Mesenchymal stem cell (in vitro differentiated cells and primary cell): ENCODE measurements at places on chromosomes 12 and 14.

DNA sequence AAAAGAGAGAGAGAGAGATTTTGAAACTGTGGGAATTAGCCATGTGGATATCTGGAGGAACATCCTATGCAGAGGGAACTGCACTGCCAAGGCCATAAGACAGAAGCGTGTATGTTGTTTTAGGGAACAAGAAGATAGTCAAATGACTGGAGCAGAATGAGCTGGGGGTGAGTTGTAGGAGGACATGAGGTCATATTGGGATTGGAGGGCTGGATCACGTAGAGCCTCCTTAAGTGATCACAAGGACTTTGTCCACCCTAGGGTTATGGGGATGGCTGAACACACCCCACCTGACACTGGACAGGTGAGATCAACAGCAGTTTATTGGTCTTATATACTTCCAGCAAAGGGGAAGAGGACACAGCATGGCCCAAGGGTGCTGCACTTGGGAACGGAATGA, 8.2 kb upstream of the CGRRF1 start:
- no peak for DNase-seq

DNA sequence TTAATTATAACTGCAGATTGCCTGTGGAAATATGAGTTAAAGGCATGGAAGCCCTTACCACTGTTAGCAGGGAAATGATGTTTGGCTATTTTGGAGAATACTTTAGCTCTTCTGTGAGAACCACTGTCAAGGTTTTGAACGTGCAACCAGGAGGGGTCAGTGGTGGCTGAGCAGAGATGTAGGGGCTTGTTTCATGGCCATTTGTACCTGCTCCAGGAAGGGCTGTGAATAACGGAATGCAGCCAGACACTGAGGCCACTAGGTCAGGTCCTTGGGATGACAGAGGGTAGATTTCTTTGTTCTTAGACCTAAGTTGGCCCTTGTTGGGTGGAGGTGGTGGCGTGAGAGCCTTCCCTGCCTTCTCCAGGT, 8.3 kb downstream of the TRAF3 start:
- DNase-seq: no peak

DNA sequence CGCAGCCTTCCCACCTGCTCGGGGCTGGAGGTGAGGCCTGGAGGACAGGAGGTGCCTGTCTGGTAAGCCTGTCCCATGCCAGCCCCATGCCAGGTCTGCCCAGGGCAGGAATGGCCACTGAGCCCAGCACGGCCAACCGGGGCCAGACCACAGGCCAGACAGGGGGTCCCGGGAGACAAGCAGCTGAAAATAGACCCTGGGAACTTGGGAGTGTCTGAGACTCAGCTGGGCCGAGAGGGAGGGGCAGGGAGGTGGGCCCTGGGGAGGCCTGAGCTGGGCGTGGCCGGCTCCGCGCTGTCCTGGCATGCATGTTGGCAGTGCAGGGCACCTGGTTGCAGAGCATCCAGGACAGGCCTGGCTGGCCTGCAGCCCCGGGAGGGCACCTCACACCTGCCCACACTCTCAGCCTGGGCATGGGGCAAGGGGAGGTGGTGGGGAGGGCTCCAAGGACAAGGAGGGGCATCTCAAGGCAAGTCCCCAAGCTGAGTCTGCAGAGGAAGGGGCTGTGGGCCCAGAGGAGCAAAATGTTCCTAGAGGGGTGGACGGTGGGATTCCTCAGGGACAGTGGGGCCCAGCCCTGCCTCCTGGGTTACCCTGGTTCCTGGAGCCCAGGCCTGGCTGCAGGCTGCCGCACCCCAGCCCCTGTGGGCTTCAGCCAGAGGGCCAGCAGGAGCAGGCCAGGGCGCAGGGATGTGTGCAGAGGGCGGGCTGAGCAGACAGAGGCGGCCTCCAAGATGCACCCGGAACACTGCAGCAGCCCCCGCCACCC, 3.2 kb upstream of the CRIP1 start:
- no peak for DNase-seq

DNA sequence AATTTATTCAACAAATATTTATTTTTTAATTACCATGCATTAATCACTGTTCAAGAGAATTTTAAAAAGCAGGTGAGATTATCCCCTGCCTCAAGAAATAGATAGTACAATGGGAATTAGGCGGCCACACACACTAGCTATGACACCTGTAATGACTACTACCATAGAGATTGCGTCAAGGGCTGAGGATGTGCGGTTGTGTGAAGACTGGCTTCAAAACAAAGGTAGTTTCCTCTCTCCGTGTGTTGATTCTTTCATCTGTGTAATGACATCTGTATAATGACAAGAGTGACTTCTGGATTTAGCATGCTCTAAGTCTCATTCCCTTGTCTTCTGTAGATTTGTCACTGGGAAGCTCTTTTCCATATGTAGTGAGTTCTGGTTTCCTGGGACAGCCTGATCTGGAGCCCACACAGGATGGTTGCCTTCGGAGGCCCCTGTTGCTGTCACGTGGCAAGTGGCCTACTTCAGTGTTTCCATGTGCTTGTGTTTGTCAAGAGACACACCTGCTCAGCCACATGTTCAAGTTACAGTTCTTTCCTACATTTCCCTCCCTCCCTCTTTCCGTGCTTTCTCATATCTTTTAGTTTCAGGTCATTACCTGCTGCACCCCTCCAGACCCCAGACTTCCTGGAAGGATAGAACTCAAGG, 64.3 kb downstream of the GALNT8 start:
- no peak for DNase-seq

- DNase-seq: no peak
These were observed 292.3 kb downstream of the RAD51B start for GRCh38 chr14:68111853-68112270.

GRCh38 chr14:54121466-54122027, 164.9 kb upstream of the BMP4 start:
- DNase-seq: no peak

- no peak for DNase-seq
These were observed 1039.3 kb upstream of the FOXG1 start for GRCh38 chr14:27727251-27727770.

DNA sequence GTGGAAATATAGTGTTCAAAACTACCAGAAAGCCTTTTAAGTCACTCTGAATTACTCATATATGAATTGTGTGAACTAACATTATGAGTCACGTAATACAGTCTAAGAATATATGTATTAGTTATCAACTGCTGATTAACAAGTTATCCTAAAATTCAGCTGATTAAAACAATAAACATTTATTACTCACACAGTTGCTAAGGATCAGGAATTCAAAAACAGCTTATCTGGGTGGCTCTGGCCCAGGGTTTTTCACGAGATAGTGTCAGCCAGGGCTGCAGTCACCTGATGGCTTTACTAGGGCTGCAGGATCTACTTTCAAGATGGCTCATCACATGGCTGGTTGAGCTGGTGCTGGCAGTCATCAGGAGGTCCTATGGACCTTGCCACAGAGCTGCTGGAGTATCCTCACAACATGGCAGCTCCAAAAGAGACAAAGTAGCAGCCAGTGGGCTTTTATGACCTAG, 36.5 kb downstream of the CORO1C start:
- no peak for DNase-seq
